ENCODE measurements at places on chromosomes 1 and 21.

GRCh38 chr1:232597721-232598120 lies 32.2 kb downstream of the SIPA1L2 start:
- DNase-seq = no peak

DNA sequence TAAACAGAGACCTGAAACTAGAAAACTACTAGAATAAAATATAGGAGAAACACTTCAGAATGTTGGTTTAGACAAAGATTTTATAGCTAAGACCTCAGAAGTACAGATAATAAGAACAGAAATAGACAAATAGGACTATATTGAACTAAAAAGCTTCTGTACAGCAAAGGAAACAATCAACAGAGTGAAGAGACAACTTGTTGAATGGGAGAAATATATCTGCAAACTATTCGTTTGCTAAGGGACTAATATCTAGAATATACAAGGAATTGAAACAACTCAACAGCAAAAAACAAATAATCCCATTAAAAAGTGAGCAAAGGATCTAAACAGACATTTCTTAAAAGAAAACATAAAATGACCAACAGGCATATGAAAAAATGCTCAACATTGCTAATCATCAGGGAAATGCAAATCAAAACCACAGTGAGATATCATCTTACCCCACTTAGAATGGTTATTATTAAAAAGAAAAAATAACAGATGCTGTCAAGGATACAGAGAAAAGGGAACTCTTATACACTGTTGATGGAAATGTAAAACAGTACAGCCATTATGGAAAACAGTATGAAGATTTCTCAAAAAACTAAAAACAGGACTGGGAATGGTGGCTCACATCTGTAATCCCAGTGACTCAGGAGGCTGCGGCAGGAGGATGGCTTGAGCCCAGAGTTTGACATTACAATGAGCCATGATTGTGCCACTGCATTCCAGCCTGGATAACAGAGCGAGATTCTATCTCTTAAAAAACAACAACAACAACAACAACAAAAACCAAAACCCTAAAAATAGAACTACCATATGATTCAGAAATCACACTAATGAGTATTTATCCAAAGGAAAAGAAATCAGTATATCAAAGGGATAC lies 37.3 kb upstream of the ZSWIM5 start:
- no peak for DNase-seq

- no peak for DNase-seq
Observed at GRCh38 chr1:180000575-180000974, 46.0 kb downstream of the CEP350 start.

DNA sequence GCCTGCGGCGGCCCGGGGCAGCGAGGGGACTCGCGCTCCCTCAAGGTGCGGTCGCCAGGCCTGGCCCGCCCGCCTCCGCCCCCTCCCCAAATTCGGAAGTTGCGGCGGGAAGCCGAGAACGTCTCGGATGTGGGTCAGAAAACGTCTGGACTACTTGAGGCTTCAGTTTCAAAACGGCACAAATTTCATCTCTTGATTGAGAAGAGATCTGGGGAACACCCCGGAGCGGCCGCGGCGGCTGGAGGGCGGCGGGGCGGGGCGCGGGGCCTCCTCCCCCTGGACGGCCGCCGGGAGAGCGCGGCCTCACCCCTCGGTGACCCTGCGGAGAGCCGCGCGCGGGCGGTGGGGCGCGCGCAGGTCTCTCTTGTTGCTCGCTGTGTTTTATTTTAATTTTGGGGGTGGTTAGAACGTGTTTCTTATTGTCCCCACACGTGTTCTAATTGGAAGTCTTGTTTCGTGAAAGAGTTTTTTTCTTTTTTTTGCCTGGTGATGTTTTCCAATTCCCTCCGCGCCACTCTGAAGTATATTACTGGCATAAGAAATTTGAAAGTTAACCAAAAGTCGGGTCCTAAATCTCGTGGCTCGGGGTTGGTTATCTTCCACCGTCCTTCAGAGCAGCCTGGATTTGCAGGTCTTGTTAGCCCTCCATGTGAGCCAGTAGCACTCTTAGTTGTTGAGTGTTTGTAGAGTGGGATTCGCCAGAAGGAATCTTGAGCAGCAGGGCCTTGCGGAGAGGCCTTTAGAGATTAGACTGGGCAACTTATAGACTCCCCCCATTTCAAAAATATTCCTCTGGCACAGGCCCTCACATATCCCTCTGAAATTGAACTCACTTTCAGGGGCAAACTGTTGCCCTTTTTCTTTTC lies 749 bp downstream of the PCBP3 start:
- no peak for DNase-seq

DNA sequence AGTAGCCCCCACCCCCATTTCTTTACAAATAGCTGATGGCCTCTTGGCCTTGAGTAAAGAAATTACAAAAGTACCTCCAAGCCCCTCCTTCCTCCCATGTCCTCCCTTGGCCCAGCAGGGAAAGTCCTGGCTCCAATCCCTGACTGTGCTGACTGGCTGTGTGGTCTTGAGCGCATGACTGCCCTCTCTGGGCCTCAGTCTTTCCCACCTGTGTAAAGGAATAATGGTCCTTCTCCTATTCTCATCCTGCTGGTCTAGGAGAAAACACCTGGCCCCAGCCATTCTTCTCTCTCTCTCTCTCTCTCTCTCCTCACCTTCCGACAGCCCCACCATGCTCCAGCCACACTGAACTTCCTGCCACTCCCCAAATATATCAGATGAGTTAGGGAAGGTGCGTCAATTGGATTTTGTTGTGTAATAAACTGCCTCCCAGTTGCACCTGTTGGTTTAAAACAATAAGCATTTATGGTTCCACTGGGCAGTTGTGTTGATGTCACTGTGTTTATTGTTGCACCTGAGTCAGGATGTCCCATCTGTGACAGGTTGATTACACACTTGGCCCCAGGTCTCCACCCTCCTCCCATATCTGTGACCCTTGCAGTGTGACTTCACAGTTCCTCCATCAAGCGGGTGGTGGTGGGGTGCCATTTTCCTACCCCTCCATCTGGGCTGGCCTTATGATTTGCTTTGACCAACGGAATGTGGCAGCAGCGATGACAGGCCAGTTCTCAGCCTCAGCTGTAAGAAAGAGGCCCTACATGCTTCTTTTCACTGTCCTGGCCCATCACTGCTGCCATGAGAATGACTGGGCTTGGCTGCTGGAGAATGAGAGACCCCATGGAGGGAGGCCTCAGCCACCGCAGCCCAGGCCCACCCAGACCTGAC lies 22.3 kb upstream of the LRP8 start:
- DNase-seq = no peak

- no peak for DNase-seq
Observed at GRCh38 chr1:15261155-15262002, 14.4 kb downstream of the FHAD1 start.

- DNase-seq = no peak
Observed at GRCh38 chr1:28501925-28502324, 3.9 kb upstream of the RCC1 start.

DNA sequence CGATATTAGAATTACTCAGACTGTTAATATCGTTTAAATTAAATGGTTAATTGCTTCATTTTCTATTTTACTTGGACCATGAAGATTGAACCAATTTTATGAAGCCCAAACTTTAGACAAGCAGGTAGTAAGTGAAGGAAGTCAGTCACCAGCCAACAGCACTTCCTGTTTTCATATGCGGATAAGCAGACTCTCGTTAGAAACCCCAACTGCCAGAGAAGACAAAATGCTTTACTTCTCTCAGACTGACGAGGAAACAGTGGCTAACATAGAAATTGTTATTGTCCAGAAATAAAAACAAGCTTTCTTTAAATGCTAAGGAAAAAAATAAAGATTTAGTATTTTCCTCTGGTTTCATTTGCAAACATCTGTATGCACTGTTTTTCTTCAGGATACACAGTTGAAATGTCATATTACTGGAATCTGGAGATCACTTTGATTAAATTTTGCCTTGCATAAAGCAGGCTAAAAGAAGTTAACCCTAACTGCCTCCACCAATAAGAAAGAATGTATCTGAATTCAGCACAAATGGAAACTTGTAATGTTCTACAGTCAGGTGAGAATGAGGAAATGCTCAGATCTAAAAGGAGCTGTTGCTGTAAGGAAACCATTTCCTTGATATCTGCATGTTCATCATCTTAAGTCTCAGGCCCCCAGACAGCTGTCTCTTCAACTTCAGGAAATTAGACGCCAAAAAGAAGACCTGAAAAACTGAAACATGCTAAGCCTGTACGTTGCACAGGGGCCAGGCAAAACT lies 129.8 kb upstream of the SAMSN1 start:
- no peak for DNase-seq

DNA sequence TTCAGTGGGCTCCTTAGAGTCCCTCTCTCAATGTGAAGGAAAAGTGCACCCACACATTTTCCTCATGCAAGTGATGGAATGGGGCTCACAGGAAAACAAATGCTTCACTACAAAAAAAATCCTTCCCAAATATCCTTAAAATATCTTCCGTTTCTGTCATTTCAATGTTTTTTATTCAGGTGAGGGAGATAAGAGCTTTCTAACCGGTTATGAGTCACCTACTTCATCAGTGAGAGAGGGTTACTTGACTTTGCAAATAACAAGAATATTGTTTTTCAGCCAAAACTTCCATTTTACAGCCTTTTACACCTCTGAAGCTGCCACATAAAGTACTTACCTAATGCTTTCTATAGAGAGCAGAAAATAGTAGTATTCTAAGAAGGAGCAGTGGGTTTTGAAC lies 98.3 kb upstream of the CD55 start:
- no peak for DNase-seq

GRCh38 chr1:18007391-18008041 lies 100.1 kb upstream of the IGSF21 start:
- DNase-seq = no peak

DNA sequence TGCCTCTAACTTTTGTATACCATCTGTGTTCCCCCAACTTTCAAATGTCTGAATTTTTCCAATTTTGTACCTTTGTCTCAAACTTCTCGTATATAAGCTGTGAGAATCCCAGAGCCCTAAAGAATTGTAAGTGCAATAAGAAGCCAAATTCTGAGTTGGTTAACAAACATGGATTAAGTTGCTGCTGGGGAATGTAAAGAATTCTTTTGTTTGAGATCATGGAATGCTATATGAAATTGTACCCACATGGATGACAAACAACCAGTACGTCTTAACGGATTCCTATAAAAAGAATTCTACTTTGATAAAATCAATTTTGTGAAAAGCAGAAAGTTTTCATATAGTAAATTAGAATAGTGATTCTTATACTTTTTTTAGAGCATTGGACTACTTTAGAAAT lies 72.4 kb upstream of the CYP2J2 start:
- DNase-seq = no peak

- no peak for DNase-seq
Observed at GRCh38 chr1:231013391-231014015, 26.6 kb downstream of the FAM89A start.

DNA sequence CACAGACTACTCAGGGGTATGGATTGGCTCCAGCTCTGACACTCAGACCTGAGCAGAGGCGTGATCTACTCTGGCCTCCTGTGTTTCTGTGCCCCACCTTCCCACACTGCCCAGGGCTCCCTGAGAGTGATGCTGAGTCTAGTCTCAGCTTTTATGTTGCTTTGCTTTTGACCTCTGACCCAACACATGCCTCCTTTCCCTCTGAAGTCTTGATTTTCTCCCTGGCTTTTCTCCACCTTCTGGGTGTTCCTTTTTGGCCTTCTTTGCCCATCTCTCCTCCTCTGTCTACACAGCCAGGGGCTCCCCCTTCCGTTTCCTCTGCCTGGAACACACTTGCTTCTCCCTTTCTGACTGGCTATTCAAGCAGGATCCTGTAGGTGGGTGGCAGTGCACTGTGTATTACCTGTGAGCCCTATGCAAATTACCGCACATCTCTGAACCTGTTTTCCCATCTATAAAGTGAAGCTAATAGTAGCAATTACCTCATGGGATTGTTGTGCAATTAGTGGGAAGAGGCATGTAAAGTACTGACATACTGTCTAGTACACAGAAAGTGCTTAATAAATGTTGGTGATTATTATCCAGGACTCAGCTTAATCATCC lies 13.7 kb upstream of the MEX3A start:
- no peak for DNase-seq

DNA sequence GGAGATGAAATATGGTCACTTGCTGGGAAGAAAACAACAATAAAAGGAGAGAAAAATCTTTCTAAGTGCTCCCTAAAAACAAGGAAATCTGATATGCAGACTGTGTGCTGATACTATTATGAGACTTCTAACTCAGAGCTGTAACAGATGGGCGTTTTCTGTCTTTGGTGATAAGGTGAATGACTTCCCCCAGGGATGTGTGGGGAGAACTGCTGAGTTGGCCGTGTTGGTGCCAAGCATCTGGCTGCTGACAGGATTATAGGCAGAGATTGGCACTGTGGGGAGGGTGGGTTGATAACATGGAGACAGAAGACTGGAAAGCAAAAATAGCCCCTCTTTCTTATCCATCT lies 438.5 kb upstream of the PLXNA2 start:
- DNase-seq = no peak

GRCh38 chr21:34080710-34081109 lies 7.3 kb downstream of the MRPS6 start:
- no peak for DNase-seq

GRCh38 chr1:76826072-76826845 lies 41.0 kb upstream of the ST6GALNAC5 start:
- DNase-seq = no peak

GRCh38 chr21:46500224-46500861 lies 41.7 kb downstream of the DIP2A start:
- DNase-seq = no peak

GRCh38 chr1:6776895-6777294 lies 8.4 kb upstream of the CAMTA1 start:
- no peak for DNase-seq

- DNase-seq = no peak
Observed at GRCh38 chr1:56056438-56057287, 522.7 kb downstream of the PLPP3 start.

DNA sequence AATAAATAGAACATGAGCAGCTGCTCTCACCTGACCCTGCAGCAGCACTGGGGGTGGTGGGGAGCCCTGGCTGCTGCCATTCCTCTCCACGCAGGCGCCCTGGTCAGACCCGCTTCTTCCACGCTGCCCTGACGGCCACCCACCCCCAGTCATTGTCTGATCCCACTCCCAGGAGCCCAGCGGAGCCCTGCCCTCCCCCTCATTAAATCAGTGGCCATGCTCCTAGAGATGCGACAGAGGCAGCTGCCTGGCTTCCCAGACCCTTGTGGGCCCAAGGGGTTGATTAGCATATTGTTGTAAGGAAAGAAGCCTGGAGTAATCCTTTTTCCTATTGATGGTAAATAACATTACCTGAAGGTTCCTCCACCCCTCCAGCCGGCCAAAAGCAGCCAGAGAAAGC lies 301.5 kb downstream of the RRAGC start:
- no peak for DNase-seq

Measured in stimulated activated CD8-positive, alpha-beta memory T cell treated with anti-CD3 and anti-CD28 coated beads, Interleukin-12 subunit alpha, Interleukin-12 subunit beta, amount 100 ng/mL, for 4 hours (primary cell).